Stomach (tissue), 19 donors: ENCODE measurements at places on chromosomes 1 and 21. TPM values are rescaled to one million over a fixed set of nuclear protein-coding genes. Genes with fewer than 3 reads are reported as not detected.

The PPFIA4 gene
- not detected for total RNA-seq

The RUNX3 gene
- not detected for total RNA-seq

The GJB5 gene
- total RNA-seq = not detected

- no peaks in the 10 kb centered on the region for H3K4me1 ChIP-seq
- H3K27ac ChIP-seq = no peak overlapping the region
- peaks cover 56% of the 10 kb centered on the region for H3K27me3 ChIP-seq
Measured at GRCh38 chr1:22689505-22689904, 21.1 kb upstream of the EPHB2 start.

DNA sequence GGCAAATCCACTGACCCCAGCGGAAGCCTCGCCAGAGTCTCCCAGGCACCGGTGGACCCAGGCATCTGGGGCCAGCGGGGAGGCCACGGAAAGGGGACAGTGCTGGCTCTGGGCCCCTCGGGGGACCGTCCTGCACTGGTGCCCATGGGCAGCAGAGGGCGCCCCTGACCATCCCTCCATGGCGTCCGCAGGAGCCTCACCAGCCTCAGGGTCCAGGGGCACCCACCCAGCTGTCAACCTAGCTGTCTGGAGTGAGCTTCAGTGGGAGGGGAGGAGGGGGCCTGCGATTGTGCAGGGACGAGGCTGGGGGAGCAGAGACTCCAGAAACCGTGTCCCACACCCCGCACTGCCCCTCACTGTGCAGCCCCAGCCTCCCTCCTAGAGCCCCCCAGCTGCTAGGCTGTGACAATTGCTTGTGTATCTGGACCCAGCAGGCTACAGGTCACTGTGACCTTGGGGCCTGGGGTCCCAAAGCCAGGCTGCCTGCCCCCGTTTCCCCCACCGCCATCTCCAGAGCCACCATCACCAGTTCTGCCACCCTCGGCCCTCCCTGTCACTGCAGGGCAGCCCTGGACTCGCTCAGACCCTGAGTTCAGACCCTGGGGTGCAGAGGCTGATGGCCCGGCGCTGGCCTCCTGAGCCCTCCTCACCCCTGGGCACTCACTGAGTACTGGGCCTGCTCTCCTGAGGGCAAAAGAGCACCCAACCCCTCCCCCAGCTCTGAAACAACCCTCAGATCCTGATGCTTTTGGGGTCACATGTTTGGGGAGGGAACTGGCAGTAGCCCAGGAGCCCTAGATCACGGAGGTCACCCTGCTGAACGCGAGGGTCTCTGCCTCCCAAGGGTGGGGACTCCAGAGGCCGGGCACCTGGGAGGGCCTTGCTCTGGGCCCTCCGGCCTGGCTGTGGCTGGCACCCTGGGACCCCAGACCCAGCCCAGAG is 10.6 kb upstream of the COL6A1 start:
- no peaks in the 10 kb centered on the region for H3K36me3 ChIP-seq
- peak; percentile 87 for DNase-seq
- peak overlapping the region; percentile 7 for H3K27ac ChIP-seq
- peaks cover 59% of the 10 kb centered on the region for H3K4me1 ChIP-seq
- H3K27me3 ChIP-seq = no peaks in the 10 kb centered on the region
